ENCODE measurements at places on chromosomes 2 and 18.
A peak's percentile ranks its signal among the peaks of the same experiment; 100 is the strongest.

- DNase-seq = no peak
Measured at GRCh38 chr2:159959136-159959535, 103.3 kb downstream of the PLA2R1 start.

GRCh38 chr2:27960237-27960912 is 69.8 kb downstream of the BABAM2 start:
- DNase-seq = peak; percentile 8

DNA sequence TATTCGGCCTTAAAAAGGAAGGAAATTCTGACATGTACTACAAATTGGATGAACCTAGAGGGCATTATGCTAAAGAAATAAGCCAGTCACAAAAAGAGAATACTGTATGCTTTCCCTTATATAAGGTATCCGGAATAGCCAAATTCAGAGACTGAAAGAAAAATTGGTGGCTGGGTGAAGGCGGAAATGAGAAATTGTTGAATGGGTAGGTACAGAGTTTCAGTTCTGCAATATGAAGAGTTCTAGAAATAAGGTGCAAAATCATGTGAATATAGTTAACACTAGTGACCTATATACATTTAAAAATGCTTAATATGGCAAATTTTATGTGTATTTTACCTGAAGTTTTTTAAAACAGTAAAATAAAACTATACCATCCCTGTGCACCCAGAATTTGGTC is 43.1 kb downstream of the RMP24 start:
- no peak for DNase-seq

- DNase-seq = no peak
Measured at GRCh38 chr2:26891-27290, 19.4 kb downstream of the FAM110C start.

All from CD4-positive, alpha-beta T cell treated with Interleukin-6 at 100 ng/mL for 8 hours (primary cell).